ENCODE measurements at places on chromosomes 3 and 15. TPM values are rescaled to one million over a fixed set of nuclear protein-coding genes. Genes with fewer than 3 reads are reported as not detected.

GRCh38 chr3:98779541-98780335 lies 16.6 kb downstream of the ST3GAL6 start:
- 0 out of 2 replicates have a peak, but pooled peaks cover 4% of the 10 kb centered on the region for H3K36me3 ChIP-seq
- peaks cover 4% of the 10 kb centered on the region for H3K4me1 ChIP-seq
- no peak overlapping the region for H3K27ac ChIP-seq
- no peak overlapping the region for H3K4me3 ChIP-seq
- no peaks in the 10 kb centered on the region for H3K27me3 ChIP-seq
- DNase-seq: no peak

Gene SLC25A20
- 31.5 TPM for polyA plus RNA-seq

Gene SCG3
- 0.08 TPM for polyA plus RNA-seq

Gene CPLX3
- polyA plus RNA-seq: not detected
